ENCODE measurements at places on chromosomes 16 and 17.

DNA sequence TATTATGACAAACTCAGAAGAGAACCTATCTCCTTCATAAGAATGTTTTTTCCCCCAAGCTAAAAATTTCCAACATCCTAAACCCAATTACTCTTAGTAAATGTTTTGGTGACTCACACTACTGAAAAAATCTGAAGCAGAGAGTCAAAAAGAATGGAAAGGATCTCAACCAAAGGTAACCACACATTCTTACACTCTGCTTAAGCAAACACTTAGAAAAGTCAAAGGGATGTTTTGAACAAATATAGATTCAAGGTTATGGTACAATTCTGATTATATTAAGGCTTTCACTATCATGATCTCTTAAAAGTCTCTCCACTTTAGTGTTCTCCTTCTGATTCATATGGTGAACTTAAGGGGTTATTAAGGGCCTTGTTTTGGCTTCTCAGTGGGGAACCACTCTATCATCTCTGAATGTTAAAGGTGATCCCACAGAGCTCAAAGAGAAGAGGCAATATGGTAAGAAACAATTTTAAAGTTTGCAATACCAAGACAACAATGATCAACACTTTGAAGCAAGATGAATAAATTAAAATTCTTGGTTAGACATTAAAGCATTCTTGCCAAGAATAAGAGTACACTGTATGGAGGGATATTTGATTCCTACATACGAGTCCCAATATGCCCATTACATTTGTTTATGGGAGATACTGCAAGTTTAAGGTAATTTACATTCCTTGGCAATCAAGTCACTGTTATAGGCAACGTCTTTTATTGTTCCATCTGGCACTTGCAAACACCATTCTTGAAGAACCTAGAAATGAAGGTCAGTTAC lies 69.2 kb downstream of the CDC27 start:
- no peak for DNase-seq

DNA sequence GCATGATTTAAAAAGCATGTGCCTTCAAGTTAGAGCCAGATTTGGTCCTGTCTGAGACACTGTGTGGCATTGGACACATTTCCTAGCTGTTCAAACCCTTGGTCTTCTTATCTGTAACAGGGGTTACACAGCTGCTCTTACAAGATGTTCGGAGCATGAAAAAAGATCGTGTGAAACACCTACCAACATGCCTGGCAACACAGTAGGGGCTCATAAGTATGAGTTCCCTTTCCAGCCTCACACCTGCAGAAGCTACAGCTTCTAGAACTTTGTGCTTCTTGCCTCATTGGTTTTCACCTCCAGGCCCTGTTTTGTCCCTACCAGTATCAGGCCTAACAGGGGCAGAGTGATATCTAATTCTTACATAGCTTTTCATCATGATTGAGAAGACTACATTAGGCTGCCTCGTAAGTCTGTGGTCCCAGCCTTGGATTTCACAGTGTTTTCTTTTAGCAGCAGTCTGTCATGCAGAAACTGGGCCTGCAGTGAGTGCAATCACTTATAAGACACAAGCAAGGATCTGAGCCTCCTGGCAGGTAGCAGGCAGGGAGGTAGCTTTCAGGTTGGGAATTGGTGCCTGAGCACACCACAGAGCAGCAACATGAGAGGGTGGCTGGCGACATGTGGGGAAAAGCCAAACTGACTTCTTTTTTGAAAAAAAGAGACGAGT lies 78.8 kb downstream of the CCDC182 start:
- no peak for DNase-seq

- DNase-seq = peak; percentile 55
Observed at GRCh38 chr17:45948881-45949624, 50.0 kb upstream of the STH start.

DNA sequence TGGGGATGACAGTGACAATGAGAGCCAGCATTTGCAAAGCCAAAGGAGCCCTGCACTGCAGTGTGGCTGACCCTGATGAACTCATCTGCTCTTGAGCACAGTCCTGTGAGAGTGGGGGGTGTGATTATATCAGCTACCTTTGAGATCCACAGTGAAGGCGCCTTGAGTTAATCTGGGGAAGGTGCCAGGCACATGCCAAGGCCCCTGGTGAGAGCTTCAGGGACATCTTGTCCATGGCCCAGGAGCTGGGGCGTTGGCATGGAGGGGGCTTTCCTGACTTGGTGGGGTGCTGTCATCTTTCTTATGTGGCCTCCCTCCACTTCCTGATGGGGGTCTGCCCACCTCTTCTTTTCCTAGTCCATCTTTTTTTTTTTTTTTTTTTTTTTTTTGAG lies 86.5 kb downstream of the SNX29 start:
- no peak for DNase-seq

DNA sequence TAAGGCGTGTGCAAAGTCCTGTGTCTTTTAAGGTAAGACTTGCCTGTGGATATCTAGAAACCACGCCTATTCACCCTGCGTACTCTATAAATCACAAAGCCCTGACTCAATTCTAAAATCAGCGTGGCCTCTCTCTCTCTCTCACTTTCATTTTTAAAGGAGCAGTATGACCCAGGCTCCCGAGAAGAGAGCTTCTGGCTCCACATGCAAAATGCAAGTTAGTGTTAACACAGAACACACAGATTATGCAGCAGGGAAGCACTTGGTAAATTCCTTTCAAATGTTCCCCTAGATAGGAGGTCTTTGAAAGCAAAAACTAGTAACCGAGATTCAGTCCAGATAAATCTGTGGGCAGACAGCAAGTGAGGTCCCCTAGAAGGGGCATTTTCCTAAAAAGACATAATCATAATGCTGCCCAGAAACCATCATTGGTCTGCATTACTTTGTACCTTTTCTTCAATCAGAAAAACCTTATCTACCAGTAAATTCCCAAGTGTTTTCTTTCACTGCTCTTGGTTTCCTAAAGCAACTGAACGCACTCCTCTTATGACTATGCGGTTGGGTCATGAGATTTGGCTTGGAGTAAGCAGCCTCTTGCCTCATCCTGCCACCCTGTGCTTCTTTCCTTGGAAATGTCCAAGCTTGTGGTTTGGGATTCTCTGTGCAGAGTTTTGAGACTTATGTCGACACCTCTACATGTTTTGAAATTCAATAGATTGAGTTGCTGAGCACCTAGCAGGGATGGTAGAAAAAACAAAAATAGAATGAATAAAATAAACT lies 31.7 kb upstream of the KCNJ2 start:
- peak; percentile 3 for DNase-seq

GRCh38 chr16:1612320-1613111 lies at the start of gene CRAMP1:
TSS of gene CRAMP1 (plus strand) at chr16:1612360. CDS start at chr16:1614640, 2,280 bp downstream.
- DNase-seq = no peak

DNA sequence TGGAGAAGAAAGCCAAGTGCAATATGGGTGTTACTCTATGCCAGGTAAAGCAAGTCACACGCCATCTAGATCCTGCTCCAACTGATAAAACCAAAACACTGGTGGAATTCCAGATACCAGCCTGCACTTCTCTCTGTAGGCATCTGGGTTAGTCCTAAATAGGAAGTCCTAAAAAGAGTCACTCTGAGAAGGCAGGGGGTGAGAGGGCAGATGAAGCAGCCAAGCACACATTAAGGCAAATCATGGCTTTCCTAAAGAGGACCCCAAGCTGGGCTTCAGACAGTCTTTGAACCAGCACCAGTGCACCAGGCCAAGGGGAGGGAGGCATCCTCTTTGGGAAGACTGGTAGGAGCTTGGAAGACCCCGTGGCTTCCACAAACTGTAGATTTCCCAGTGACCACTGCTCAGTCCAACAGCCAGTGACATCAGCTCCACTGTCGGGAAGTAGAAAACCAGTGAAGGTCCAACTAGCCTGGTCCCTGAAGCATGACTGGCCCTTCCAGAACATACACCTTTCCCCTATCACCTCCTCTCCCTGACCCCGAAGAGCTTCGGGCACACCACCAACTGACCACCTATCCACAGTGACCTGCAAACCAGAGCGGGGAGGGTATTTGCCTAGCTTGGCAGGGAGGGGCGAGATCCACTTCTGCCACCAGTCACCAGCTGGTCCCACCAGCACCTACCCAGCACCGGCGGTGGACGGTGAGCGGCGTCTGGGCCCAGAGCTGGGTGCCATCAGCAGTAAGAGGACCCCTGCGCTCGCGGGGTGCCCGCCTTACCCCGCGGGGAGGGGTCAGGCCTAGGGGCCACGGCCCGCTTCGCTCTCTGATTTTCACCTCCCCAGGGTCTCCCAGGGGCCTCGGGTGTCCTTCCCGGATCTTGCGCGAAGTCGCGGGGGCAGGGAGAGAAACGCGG lies 1.0 kb downstream of the LITAF start:
- no peak for DNase-seq

DNA sequence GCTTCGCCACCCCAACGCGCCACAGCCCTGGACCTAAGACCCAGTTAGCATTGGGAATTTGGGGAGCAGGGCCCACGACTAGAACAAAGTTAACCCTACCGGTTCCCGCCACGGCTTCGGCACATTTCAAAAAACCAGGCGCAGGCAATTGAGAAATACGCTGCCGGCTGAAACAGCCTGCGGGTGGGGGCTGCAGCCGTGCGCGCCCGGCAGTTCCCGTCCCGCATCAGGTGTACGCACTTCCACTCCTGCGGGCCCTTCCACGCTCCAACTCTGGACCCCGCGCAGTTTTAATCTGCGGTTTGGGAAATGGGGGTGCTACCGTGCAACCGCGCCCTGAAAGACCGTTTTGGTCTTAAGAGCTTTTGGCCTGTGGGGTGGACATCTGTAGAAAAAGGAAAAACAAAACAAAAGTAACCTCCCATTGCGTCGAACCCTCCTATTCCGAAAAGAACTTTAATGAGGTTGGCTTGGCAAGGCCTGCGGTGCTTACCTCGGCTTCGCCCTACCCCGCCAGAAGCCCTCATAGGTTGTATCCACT lies 7.1 kb downstream of the IRX5 start:
- DNase-seq = no peak

DNA sequence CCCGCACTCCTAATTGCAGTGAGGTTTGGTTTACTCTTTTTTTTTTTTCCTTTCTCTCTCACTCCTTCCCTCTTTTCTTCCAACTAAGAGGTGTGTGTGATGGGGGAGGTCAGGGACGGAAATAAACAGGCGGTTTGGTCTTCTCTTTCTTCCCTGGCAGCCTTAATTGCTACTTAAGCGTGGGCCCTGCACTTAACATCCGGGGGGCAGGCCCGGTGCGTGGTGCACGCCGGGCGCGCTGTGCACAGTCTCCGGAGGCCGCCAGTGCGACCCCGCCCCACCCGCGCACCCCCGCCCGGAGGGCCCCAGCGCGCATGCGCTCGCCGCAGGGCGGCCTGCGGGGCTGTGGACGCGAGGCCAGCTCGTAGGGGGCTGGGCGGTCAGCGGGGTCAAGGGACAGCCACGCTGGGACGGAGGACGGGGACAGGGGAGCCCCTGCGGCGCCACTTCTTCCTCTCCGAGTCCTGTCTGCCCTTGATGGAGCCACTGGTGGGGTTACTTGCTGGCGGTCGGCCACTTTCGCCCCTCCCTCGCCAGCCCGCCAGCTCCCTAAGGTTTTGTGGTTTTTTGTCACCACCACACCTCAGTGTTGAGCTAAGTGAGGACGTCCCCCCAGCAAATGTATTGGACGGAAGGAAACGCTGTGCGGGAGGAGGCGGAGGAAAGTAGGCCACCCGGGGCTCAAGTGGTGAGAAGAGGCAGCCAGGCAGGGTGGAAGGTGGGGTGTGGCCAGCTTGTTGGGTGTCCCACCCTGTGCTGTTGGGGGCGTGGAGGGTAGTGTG lies 120.9 kb downstream of the MRM1 start:
- peak; percentile 59 for DNase-seq

DNA sequence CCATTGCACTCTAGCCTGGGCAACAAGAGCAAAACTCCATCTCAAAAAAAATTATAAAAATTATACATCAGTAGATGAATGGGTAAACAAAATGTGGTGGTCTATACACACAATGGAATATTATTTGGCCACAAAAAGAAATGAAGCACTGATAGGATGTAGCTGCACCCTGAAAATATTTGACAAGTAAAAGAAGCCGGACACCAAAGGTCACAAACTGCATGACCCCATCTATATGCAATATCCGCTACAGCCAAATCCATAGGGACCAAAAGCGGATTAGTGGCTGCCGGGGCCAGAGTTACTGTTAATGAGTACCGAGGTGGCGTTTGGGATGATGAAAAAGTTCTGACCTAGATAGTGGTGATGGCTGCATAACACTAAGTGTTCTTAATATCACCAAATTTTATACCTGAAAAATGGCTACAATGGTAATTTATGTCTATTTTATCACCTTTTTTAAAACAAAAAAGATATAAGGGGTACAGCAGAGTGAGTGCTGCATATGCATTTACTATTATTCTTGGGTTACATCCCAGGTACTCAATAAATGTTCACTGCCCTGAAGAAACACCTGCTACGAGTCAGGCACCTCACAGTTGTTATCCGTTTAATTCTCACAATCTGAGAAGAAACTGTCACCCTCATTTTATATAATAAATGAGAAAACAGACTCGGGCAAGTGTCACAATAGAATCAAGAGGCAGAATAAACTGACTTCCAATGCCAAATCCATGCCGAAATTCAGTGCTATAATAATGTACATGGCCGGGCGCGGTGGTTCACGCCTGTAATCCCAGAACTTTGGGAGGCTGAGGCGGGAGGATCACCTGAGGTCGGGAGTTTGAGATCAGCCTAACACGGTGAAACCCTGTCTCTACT lies 807 bp upstream of the HBQ1 start:
- DNase-seq = no peak

GRCh38 chr17:45302649-45303173 lies 14.1 kb downstream of the MAP3K14 start:
- no peak for DNase-seq

GRCh38 chr17:12637745-12638651 lies 27.7 kb upstream of the MYOCD start:
- no peak for DNase-seq

- DNase-seq = peak; percentile 63
Observed at GRCh38 chr17:43673516-43674323, 12.0 kb upstream of the MEOX1 start.

DNA sequence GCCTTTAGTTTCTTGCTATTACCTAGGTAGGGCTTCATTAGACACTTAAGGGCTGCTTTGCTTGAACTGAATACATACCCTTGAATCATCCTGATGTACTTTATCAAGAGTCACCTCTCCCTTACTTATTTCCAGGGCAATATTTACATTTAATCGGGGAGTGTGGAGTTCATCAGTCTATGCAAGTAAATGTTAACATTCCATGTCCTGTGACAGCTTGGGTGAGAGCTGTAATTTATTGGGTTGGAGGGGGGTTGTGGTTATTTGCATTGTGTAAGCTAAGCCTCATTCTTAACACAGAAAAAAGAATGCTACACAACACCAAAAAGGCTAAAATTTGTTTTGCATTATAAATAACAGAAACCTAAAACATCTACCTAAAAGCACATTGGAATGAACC lies 16.7 kb downstream of the KCNJ16 start:
- no peak for DNase-seq

GRCh38 chr17:42362245-42362961 lies 25.8 kb downstream of the STAT3 start:
- DNase-seq = no peak

GRCh38 chr17:58245428-58246103 lies 7.2 kb downstream of the LPO start:
- no peak for DNase-seq

- DNase-seq = no peak
Observed at GRCh38 chr17:42519546-42520491, 16.2 kb upstream of the NAGLU start.
